NCI-H1105 treated with DMSO at 0.1 percent for 48 hours (cell line): ENCODE measurements at places on chromosomes 3 and 15.

- DNase-seq: no peak
These were observed 15.1 kb upstream of the ARID3B start for GRCh38 chr15:74525945-74526344.

GRCh38 chr15:50244153-50244552 lies 21.4 kb downstream of the HDC start:
- DNase-seq: no peak

DNA sequence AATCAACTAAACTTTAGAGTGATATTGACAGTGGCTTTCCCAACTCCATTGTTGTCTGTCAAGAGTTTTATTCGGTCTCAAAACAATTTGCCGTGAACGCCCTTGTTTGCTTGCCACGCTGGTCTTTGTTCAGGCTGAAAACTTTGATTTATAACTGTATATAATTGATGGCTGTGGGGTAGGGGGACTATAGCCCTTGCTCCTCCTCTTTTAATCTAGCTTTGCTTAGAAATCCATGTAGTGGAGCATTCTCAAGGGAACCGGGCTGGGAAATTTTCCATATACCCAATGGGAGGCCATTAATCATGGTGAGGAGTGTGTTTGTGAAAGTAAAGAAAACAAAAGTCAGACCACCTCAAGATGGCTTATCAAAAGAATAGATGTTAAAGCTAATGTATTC lies 339.8 kb upstream of the RARB start:
- no peak for DNase-seq

DNA sequence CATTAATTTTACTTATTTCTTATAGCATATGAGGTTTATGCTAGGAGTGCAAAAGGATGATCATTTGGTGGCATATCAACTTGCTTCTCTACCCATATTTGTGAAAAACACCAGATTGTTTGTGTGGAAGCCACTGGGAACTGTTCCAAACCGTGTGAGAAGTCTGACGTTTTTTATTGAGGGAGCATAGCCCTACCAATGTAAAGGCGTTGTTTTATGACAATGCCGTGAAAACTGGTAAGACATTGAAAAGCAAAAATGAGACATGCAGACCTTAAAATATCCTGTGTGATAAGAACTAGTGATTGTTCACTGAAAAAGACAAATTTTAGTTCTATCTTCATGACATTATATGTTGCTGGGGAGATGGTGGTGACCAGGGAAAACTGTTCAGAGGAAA lies 87.8 kb downstream of the CHL1 start:
- no peak for DNase-seq

- no peak for DNase-seq
These were observed 394.6 kb downstream of the ZNF385D start for GRCh38 chr3:21356402-21356801.

GRCh38 chr15:77839970-77840905 lies 207.5 kb upstream of the LINGO1 start:
- DNase-seq: no peak

GRCh38 chr3:139653582-139653981 lies 24.2 kb downstream of the NMNAT3 start:
- no peak for DNase-seq

- DNase-seq: no peak
These were observed 29.8 kb downstream of the STT3B start for GRCh38 chr3:31562525-31562924.
